ENCODE measurements at places on chromosomes 7 and 10.
A peak's percentile ranks its signal among the peaks of the same experiment; 100 is the strongest.

- DNase-seq: no peak
Observed at GRCh38 chr7:467856-468545, 51.6 kb downstream of the PDGFA start.

GRCh38 chr7:74372511-74373111 is 81.1 kb upstream of the GTF2IRD1 start:
- DNase-seq: no peak

DNA sequence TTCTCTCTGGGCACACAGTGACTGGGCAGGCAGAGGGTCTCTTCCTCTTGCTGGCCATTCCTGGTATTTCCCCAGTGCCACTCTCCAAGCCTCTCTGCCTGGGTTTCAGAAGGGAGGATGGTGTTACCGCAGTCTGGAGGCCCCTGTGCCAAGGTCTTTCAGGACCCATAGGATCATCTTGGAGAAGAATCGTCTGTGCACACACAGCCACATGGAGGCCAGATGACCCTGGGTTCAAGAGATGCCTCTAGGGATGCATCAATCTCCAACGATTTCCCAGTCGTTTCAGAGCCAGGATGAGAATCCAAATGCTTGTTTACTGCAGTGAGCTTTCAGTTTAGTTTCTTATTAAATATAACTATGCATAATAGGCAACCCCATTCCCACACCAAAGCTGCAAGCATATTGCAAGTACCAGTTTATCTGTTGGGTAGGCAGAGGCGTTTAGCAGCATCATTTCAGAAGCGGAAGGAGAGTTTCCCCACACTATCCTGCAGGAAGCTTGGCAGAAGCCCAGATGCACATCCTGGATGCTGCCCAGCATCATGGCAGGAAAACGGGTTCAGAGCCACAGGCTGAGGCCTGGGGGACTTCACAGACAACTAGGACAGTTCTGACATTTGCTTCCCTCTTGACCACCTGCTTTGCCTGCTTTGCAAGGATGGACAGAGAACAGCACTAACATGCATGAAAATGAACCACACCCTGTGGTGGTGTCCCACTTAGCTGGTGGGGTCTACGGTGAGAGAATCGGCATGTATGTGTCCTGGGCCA is 134.7 kb upstream of the FAM20C start:
- DNase-seq: no peak

GRCh38 chr10:120969219-120969645 is 118.1 kb downstream of the WDR11 start:
- DNase-seq: no peak

GRCh38 chr7:70694971-70695794 is 436.8 kb upstream of the GALNT17 start:
- DNase-seq: no peak

DNA sequence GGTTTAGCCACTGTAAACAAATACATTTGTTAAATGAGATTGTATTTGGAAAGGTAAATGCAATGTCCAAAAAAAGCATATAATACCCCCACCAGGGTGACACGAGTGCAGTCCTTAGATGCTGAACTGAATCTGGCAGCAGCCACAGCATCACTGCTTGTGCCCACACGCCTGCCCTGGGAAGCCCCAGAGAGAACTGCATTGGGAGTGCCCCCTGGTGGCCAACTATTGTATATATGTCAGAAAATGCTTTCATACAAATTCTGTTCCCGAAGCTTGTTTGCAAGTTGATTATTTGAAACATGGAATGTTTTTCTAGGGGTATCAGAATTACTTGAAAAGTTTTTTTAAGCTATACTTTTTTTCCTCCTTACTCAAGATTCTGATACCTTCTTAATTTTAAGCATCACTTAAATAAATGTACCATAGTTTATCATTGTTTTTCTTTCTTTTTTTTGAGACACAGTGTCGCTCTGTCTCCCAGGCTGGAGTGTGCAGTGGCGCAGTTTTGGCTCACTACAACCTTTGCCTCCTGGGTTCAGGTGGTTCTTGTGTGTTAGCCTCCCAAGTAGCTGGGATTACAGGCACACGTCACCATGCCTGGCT is 50.1 kb downstream of the LANCL2 start:
- DNase-seq: peak; percentile 83

DNA sequence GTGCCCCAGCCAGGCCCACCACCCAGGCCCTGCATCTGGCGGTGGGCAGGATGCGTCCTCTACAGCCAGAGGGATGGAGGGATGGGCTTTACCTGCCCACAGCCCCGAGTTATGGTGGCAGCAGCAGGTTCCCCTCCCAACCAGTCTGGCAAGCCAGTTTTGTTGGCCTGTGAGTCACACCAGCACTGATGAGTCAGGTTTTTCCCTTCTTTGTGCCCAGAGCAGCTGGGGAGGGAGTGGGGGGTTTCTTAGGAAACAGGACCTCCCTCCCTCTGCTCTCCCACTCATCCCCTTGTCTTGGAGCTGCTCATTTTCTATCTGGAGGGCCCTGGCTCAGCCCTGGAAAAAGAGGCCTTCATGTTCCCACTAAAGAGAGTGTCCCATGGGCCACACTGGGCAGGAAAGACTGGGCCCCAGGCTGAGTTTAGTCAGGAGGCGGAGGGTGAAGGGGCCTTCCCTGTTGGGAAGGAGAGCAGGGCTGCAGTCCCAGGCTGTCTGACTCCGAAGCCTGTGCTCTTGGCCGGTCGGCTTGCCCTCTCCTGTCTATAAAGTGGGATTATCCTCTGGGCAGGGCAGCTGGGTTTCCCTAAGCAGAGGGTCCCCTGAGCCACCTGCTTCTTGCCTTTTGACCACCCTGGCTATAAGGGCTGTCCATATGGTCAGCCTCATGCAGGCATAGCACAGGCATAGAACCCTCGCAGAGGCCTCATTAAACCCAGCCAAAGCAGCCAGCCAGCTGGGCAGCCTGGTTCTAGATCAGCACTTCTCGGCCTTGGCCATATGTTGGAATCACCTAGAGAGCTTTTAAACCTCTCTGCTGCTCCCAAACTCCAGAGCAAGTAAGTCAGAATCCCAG is 30.2 kb upstream of the ANKRD2 start:
- DNase-seq: no peak

DNA sequence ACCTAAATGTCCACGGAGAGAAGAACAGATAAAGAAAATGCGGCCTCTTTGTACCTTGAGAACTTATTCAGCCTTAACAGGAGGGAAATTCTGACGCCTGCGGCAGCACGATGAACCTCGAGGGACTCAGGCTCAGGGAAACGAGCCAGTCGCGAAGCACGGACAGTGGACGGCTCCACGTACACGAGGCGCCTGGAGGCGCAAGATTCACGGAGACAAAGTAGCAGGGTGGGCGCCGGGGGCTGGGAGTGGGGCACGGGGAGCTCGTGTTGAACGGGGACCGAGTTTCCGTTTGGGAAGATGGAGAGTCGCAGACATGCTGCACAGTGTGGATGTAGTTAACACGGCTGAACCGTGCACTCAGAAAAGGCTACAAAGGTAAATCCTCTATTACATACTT is 13.2 kb upstream of the UTF1 start:
- DNase-seq: no peak

GRCh38 chr7:98203964-98204605 is 7.2 kb upstream of the BHLHA15 start:
- no peak for DNase-seq

DNA sequence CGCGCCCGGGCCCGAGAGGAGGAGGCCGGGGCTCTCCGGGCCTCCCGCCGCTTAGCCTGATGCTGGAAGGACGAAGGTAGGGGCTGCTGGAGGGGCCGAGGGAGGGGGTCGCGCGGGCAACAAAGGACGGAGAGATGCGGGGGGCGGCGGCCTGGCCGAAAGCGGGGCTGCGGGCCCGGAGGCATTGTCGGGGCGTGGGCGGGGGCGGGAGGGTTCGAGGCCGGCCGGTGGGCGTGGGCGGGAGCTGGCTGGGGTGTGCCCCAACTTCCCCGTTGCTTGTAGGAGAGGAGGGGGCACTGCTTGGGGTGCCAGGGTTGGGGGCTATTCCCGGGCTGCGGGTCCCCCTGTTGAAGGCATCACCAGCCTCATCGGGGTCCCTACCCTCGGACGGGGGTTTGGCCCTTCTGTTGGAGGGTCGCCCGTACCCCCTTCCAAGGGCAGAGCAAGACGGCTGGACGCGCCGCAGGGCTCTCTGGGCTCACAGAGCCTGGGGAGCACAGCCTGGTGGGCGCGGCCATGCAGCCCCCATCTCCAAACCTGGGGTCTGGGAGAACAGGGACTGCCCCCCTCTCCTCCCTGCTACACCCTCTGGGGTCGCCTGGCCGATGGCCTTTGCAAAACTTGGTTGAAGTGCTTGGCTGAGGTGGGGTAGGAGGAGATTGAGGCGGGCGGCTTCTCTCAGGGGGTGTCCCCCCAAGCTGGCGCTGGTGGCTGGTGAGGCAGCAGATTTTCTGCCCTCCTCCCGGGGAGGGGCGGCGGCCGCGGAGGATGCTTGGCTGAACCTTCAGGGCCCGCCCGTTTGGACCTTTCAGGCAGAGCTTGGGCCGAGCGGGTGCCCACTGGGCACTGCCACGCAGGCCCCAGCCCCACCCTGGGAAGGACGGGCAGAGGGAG is 699 bp downstream of the CLIP2 start:
- DNase-seq: peak; percentile 31

GRCh38 chr7:134474828-134475227 is 15.9 kb upstream of the AKR1B1 start:
- DNase-seq: no peak

DNA sequence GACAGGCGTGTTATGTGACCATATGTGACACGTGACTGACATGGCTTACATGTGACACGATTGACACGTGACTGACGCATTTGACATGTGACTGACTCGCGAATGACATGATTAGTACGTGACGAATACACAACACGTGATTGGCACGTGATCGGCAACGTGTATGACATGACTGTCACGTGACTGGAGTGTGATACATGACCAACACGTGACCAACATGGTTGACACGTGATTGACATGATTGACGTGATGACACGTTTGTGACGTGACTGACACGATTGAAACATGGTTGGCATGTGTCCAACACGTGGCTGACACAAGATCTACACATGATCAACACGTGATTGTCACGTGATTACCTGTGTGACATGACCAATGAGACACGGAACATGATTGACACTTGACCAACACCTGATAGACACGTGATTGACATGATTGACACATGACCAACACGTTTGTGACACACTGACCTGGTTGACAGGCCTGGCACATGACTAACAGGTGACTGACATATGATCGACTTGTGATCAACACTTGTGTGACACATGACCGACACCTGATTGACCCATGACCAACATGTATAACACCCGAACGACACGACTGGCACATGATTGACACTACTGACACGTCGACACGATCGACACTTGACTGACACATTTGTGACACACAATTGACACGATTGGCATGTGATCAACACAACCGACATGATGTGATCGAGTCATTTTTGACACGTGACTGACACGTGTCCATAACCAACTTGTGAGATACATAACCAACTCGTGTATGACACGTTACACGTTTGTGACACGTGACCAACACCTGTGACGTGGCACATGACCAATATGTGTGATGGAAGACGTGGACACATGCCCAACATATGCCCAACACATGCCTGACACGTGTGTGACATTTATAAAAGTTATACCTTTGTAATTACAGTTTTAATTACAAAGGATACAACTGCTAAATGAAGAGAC is 21.1 kb downstream of the CRPPA start:
- DNase-seq: no peak
